ENCODE measurements at places on chromosomes 16 and 17.

- DNase-seq, result no peak
These were observed 7.9 kb upstream of the IL17C start for GRCh38 chr16:88630433-88630832.

DNA sequence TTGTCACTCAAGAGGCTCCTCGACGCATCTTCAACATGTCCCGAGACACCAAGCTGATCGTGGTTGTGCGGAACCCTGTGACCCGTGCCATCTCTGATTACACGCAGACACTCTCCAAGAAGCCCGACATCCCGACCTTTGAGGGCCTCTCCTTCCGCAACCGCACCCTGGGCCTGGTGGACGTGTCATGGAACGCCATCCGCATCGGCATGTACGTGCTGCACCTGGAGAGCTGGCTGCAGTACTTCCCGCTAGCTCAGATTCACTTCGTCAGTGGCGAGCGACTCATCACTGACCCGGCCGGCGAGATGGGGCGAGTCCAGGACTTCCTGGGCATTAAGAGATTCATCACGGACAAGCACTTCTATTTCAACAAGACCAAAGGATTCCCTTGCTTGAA lies 101.0 kb downstream of the HS3ST2 start:
- DNase-seq, result no peak

GRCh38 chr16:57004387-57005250 lies 15.3 kb downstream of the NLRC5 start:
- no peak for DNase-seq

DNA sequence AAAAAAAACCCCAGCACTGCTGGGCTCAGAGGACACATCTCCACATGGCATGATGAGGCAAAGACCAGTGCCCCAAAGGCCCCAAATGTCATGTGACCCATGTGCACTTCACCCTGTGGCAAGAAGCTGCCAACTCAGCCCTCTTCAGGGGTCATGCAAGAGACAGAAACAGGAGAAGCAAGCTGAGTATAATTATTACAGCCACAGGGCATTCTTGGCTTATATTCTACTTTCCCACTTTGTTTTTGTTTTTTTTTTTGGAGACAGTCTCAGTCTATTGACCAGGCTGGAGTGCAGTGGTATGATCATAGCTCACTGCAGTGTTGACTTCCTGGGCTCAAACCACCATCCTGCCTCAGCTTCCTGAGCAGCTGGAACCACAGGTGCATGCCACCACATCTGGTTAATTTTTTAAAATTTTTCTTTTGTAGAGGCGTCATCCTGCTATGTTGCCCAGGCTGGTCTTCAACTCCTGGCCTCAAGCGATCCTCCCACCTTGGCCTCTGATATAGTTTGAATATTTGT lies 32.7 kb upstream of the LITAF start:
- DNase-seq, result no peak

- no peak for DNase-seq
These were observed 462.5 kb upstream of the EEF2KMT start for GRCh38 chr16:5560084-5560483.

DNA sequence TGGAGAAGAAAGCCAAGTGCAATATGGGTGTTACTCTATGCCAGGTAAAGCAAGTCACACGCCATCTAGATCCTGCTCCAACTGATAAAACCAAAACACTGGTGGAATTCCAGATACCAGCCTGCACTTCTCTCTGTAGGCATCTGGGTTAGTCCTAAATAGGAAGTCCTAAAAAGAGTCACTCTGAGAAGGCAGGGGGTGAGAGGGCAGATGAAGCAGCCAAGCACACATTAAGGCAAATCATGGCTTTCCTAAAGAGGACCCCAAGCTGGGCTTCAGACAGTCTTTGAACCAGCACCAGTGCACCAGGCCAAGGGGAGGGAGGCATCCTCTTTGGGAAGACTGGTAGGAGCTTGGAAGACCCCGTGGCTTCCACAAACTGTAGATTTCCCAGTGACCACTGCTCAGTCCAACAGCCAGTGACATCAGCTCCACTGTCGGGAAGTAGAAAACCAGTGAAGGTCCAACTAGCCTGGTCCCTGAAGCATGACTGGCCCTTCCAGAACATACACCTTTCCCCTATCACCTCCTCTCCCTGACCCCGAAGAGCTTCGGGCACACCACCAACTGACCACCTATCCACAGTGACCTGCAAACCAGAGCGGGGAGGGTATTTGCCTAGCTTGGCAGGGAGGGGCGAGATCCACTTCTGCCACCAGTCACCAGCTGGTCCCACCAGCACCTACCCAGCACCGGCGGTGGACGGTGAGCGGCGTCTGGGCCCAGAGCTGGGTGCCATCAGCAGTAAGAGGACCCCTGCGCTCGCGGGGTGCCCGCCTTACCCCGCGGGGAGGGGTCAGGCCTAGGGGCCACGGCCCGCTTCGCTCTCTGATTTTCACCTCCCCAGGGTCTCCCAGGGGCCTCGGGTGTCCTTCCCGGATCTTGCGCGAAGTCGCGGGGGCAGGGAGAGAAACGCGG lies 1.0 kb downstream of the LITAF start:
- no peak for DNase-seq

DNA sequence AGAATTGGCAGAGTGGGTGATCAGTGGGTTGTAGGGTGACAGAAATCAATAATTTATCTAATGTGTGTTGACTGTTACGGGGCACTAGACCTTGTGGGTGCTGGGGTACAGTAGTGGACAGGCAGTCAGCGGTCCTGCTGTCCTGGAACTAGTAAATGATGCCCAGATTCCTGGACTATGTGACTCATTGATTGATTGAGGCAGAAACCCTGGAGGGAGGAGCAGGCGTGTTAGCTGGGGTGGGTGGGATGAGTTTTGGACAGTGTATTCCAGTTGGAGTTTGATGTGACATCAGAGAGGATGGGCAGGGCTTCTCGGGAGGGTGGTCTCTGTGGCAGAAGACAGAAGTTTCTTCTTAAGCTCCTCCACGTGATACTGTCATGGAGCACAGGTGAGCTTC lies 24.4 kb downstream of the PRMT7 start:
- DNase-seq, result no peak
